ENCODE measurements at places on chromosomes 3 and 15. TPM values are rescaled to one million over a fixed set of nuclear protein-coding genes. Genes with fewer than 3 reads are reported as not detected.

DNA sequence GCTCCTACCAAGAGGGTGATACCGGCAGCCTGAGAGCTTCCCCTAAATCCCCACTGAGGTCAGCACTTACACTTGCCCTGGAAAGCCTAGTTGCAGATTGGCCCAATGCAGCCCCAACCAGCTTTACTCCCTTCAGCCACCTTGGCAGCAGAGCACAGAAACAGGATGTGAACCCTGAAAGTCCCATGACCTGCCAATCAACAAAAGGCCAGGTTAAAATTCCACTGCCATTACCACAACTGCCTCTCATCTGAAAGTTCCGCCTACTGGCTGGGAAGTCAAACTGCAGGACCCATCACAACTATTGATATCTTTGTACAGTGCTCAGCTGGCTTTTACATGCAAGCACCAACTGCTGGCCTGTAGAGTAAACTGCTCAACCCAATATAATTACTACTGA, 156.2 kb downstream of the ZMAT3 start:
- DNase-seq = no peak

- no peak for DNase-seq
Observed at GRCh38 chr15:74992619-74993018, 2.7 kb upstream of the SCAMP5 start.

ACKR4 gene
- 0.12 TPM for total RNA-seq

- no peak for DNase-seq
Observed at GRCh38 chr3:64291956-64292355, 66.7 kb upstream of the PRICKLE2 start.

GRCh38 chr3:42894698-42895579, 11.0 kb upstream of the ZNF662 start:
- DNase-seq = no peak

GRCh38 chr3:151768393-151768930, 34.7 kb downstream of the AADACL2 start:
- DNase-seq = no peak

MYL3 gene
- 2,071 TPM for total RNA-seq

PTX3 gene
- total RNA-seq = 21.8 TPM

FBN1 gene
- 16.4 TPM for total RNA-seq

CCR4 gene
- not detected for total RNA-seq

- DNase-seq = no peak
Observed at GRCh38 chr3:152175528-152175889, 93.2 kb upstream of the MBNL1 start.

DNA sequence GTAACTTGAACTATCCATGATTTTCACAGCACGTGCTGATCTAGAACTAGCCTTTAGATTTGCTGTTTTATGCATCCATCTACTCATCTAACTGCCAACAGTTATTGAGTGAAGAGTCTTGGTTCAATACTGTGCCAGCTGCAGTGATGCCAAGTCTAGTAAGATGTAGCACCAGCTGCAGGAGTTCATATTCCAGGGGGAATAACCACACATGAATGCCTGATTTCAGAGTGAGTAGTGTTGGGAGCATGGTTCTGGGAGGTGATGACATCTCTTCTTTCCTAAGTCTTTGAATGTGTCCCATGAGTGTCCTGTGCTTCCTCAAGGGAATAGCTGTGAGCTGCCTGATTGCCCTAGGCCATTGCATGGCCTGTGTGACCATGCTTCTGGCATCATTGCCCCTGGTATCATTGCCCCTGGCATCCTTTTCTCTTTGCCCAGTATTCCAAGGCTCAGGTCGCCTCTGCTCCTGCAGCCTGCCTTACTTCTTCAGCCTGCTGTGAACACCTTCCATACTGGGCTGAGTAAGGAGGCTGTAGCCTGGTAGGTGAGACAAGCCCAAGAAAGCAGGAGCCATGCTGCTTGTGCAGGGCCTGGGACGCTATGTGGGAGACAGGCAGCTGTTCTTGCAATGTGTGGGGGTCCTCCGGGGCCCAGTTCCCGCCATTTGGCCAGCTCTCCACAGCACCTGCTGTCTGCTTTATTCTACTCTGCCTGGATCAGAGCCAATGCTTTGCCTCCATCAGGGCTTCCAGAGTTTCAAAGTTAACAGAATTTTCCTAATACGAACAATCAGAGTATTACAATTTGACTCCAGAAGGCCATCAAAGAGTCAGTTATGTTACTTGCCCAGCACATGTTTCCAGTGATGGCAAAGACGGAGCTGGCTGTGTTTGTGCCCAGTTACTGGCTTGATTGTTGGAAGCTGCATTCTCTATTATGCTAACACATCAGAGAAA, 73.2 kb downstream of the CLSTN2 start:
- DNase-seq = no peak

SRGAP3 gene
- 2.6 TPM for total RNA-seq

DNA sequence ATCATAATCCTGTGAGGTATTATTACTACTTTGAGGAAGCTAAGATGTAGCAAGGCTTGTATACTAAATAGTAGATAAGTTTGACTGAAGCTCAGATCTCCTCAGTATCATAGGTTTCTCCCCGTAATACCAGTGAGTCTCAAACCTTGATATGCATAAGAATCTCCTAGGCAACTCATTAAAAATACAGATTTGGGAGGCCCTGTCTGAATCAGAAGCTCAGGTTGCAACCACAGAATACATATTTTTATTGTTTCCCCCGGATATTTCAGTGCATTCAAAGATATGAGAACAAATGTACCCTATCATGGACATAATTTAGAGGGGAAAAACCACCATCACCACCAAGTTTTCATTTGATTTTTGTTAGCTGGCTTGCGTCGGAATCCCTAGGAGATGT, 242.1 kb upstream of the C2CD4B start:
- DNase-seq = no peak
